ENCODE measurements at places on chromosomes 16 and 17. TPM values are rescaled to one million over a fixed set of nuclear protein-coding genes. Genes with fewer than 3 reads are reported as not detected.

The VASN gene
- total RNA-seq: 17.6 TPM

The TP53TG3C gene
- not detected for total RNA-seq

DNA sequence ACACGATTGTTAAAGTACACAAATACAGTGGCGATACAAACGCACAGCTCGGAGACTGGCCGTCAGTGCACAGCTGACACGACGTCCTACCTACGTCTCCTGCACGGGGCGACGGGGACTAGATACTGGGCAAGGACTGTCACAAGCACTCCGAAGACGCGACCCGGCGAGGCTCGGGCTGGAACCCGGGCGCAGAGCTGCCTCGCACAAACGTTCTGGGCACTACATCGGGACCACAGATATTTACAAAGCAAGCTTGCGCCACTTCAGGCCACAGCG, 13.8 kb downstream of the SLC16A3 start:
- DNase-seq: no peak
- peaks cover 100% of the 10 kb centered on the region for H3K4me1 ChIP-seq
- H3K36me3 ChIP-seq: peaks cover 31% of the 10 kb centered on the region

DNA sequence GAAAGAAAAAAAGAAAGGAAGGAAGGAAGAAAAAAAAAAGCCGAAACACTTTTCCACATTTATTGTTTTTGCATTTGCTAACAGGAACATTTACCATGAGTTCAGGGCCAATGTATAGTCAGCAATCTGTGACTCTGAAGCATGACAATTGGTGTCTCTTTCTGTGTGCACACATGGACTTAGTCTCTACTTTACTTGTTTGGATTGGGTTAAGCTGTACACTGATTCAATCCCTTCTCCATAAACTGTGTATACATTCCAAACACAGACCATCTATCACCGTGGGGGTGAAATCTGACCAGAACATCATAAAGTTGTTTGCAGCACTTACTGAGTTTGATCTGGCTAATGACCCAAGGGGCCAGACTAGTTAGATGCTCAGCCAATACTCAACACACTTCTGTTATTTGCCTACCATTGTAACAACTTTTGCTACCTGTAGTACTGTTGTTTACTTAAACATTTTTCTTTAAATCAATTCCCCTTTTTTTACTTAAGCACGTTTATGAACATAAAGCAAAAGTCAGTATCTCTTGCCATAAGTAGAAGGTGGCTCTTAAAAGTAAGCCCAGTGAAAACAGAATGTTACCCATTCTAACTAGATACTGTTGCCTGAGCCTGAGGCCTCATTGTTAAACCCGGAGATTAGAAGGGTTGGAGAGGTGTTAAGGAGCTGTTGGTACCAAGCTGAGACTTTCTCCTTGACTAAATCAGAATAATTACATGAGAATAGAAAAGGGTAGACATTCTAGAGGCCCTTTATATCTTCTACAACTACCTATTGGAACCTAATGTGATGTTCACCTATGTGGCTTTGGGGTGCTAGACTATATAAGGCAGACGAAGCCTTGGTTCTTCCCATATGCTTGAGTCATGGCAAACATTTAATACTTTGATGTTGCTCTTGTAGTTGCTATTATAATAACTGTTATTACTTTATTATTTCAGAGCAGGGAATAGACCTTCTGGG, 41.8 kb downstream of the SCNN1B start:
- H3K4me3 ChIP-seq: no peak overlapping the region
- H3K4me1 ChIP-seq: no peaks in the 10 kb centered on the region
- H3K27me3 ChIP-seq: no peaks in the 10 kb centered on the region
- H3K27ac ChIP-seq: no peak overlapping the region
- no peaks in the 10 kb centered on the region for H3K36me3 ChIP-seq

The SPIRE2 gene
- 5.4 TPM for total RNA-seq

DNA sequence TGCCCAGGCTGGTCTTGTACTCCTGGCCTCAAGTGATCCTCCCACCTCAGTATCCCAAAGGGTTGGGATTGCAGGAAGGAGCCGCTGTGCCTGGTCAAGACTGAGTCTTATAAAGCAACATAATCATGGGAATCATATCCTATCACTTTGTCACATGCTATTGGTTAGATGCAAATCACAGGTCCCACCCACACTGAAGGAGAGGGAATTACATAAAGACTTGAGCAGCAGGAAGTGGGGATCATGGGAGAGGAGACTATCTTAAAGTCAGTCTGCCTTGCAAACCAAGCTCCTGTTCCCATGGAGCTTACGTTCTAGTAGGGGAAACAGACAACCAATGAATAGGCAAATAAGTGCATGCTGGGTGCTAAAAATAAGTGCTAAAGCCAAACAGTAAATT, 28.3 kb upstream of the TENT4B start:
- no peaks in the 10 kb centered on the region for H3K27me3 ChIP-seq
- DNase-seq: no peak
- no peak overlapping the region for H3K27ac ChIP-seq
- H3K4me1 ChIP-seq: no peaks in the 10 kb centered on the region

DNA sequence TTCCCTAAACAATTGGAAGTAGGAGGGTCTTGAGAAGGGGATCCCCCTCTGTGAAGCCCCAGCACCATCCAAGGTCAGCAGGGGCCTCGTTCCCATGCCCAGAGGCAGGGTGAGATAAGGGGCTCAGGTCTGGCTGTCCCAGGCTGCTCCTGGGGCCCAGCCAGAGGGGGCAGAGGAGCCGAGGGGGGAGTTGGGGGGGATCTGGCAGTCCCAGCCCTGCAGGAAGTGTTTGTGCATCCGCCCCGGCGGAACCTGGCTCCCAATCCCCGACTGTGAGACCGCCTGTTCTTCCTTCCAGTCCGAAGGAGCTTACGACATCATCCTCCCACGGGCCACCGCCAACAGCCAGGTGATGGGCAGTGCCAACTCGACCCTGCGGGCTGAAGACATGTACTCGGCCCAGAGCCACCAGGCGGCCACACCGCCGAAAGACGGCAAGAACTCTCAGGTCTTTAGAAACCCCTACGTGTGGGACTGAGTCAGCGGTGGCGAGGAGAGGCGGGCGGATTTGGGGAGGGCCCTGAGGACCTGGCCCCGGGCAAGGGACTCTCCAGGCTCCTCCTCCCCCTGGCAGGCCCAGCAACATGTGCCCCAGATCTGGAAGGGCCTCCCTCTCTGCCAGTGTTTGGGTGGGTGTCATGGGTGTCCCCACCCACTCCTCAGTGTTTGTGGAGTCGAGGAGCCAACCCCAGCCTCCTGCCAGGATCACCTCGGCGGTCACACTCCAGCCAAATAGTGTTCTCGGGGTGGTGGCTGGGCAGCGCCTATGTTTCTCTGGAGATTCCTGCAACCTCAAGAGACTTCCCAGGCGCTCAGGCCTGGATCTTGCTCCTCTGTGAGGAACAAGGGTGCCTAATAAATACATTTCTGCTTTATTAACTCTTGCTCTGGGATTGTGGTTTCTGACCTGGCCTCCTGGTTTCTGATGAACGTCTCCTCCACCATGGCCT, 14.9 kb downstream of the GPRC5C start:
- no peaks in the 10 kb centered on the region for H3K27me3 ChIP-seq
- peaks cover 59% of the 10 kb centered on the region for H3K4me1 ChIP-seq
- no peak overlapping the region for H3K4me3 ChIP-seq
- no peak for DNase-seq
- no peaks in the 10 kb centered on the region for H3K36me3 ChIP-seq

- H3K27ac ChIP-seq: no peak overlapping the region
- no peak overlapping the region for H3K4me3 ChIP-seq
- no peaks in the 10 kb centered on the region for H3K4me1 ChIP-seq
- no peaks in the 10 kb centered on the region for H3K27me3 ChIP-seq
- no peak for DNase-seq
- no peaks in the 10 kb centered on the region for H3K36me3 ChIP-seq
These were observed 88.9 kb downstream of the C16orf78 start for GRCh38 chr16:49462362-49462988.

GRCh38 chr17:27293359-27293897, 486 bp upstream of the WSB1 start:
- no peaks in the 10 kb centered on the region for H3K27me3 ChIP-seq
- peaks cover 27% of the 10 kb centered on the region for H3K4me1 ChIP-seq
- no peak for DNase-seq
- H3K27ac ChIP-seq: peak overlapping the region; percentile 99
- peak overlapping the region; percentile 87 for H3K4me3 ChIP-seq

The KRT33B gene
- total RNA-seq: not detected

The TEX14 gene
- total RNA-seq: under 0.01 TPM

- no peaks in the 10 kb centered on the region for H3K27me3 ChIP-seq
- DNase-seq: no peak
- no peaks in the 10 kb centered on the region for H3K4me1 ChIP-seq
- H3K4me3 ChIP-seq: no peak overlapping the region
- no peak overlapping the region for H3K27ac ChIP-seq
- no peaks in the 10 kb centered on the region for H3K36me3 ChIP-seq
These were observed 13.3 kb downstream of the PIK3R5 start for GRCh38 chr17:8952191-8952590.

DNA sequence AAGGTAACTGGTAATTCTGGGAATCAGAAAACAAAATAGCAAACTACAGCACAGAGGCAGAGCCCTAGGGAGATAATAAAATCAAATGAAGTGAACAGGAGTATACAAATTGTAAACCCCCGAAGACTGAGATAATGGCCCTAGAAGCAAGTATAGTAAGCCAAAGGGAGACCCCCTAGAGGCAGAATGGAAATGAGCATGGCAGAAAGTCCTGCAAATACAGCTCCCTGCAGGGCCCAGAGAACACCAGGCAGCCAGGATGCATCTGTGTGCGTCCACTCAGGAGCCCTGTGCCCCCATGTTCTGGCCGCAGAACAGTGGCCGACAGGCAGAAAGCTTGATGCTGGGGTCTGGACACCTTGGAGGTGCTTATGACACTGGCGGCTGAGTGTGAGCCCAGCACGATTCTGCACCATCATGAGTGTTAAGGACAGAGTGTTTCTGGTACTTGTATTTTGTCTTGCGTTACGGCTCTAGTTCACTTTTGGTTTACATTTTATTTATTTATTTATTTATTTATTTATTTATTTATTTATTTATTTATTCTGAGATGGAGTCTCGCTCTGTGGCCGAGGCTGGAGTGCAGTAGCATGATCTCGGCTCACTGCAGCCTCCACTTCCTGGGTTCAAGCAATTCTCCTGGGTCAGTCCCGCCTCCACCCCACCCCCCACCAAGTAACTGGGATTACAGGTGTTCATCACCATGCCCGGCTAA, 48.7 kb downstream of the RGS9 start:
- DNase-seq: no peak
- no peaks in the 10 kb centered on the region for H3K27me3 ChIP-seq
- no peaks in the 10 kb centered on the region for H3K36me3 ChIP-seq
- H3K4me3 ChIP-seq: no peak overlapping the region
- H3K4me1 ChIP-seq: peaks cover 26% of the 10 kb centered on the region

The CACNA1H gene
- 244 TPM for total RNA-seq

- no peaks in the 10 kb centered on the region for H3K36me3 ChIP-seq
- no peak overlapping the region for H3K4me3 ChIP-seq
- no peak for DNase-seq
- H3K27ac ChIP-seq: no peak overlapping the region
- peaks cover 41% of the 10 kb centered on the region for H3K4me1 ChIP-seq
- H3K27me3 ChIP-seq: no peaks in the 10 kb centered on the region
These were observed 49.7 kb downstream of the RNF112 start for GRCh38 chr17:19460700-19461099.

The CES5A gene
- total RNA-seq: not detected

The PRSS33 gene
- total RNA-seq: not detected

The JPH3 gene
- total RNA-seq: 0.45 TPM

DNA sequence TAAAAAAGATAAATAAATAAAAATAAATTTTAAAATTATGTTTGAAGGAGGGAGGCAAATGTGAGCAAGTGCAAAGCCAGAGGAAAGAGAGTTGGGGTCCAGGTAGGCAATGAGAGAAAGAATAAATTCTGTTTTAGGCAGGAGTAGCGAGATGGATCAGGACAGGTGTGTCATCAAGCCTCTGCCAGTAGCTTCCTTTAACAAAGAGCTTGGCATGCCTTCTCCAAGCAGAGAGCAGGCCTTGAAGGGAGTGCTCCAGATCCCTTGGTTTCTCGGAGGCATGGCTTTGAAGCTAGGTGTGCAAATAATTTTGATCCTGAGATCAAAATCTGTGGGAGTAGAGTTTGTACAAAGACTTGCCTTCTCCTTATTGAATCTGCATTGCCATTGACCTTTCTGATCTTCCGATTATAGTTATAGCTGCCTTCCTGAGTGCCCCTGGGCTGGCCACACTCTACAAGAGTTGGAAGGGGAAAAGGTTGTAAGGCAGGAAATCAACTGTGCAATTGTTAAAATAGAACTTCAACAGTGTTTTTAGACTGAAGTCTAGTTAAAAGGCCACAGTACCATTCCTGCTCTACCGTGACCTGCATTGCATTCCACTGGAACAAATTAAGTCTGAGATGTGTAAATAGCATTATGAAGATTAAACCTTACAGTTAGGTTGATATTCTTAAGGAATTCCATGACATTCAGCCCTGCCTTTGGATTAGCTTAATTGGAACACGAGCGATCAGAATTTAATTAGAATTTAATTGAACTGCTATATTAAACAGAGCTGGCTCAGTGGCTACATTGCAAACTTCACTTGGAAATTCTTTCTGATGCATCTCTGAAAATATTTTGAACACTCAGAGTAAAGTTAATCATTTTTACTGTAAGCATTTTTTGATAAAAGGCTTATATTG, 33.7 kb downstream of the IQCK start:
- no peaks in the 10 kb centered on the region for H3K36me3 ChIP-seq
- H3K27ac ChIP-seq: no peak overlapping the region
- DNase-seq: no peak
- H3K4me3 ChIP-seq: no peak overlapping the region
- peaks cover 17% of the 10 kb centered on the region for H3K4me1 ChIP-seq

The DNAH9 gene
- total RNA-seq: 0.92 TPM

DNA sequence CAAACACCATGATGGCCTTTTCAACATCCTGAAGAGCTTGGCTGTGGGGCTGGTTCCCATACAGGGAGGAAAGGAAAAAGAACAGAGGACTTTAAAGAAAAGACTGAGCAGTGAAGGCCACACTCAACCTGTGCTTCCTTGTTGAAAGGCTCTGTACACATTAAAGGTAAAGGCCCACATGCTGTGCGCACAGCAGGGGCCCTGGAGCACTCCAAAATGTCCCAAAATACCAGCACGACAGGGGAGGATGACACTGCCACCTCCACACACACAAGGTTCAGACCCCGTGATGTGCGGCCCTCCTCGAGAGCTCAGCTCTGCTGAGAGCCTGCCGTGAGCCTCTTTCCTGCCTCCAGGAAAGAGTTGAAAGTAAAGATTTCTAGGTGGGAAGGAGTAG, 36.5 kb downstream of the FANCA start:
- H3K27ac ChIP-seq: no peak overlapping the region
- no peak for DNase-seq
- no peak overlapping the region for H3K4me3 ChIP-seq
- no peaks in the 10 kb centered on the region for H3K36me3 ChIP-seq
- no peaks in the 10 kb centered on the region for H3K27me3 ChIP-seq

- no peak overlapping the region for H3K4me3 ChIP-seq
- no peaks in the 10 kb centered on the region for H3K27me3 ChIP-seq
- no peak overlapping the region for H3K27ac ChIP-seq
- peaks cover 9% of the 10 kb centered on the region for H3K36me3 ChIP-seq
- no peak for DNase-seq
- peaks cover 72% of the 10 kb centered on the region for H3K4me1 ChIP-seq
These were observed 7.7 kb downstream of the PRKAR1A start for GRCh38 chr17:68519911-68520310.

All from esophagus muscularis mucosa (tissue), 4 donors.